ENCODE measurements at places on chromosomes 12 and 14.

- DNase-seq = no peak
These were observed 88.7 kb downstream of the NTN4 start for GRCh38 chr12:95701722-95702418.

DNA sequence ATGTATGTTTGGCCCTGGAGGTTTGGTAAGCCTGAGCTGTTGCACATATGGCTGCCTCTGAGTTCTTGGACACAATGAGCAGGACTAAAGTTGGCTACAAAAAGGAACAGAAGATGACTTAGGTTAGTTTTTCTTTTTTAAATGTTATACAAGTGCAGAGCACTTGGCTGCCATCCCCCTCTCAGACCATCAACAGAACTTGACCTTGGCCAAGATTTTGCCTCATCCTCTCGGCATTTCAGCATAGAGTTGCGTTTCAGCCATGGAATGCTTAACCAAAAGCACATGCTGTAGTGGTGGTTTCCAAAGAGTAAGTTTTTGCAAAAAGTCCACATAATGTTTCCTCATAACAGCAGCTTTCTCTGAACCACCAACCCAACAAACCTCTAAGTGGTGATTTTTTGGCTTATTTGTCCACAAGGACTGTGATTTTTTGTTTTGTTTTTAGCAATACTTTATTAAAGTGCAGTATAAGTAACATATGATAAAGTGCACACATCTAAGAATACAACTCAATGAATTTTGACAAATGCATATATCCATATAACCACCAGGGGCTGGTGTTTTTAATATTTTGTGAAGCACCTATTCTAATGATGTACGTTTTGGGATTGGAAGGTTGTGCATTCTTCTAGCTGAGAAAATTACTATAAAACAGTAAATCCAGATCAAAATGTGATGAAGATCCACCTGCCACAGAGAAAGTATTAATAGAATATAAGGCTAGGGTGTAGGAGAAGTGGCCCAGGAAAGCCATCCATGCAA, 12.1 kb upstream of the GALNT16 start:
- DNase-seq = no peak

DNA sequence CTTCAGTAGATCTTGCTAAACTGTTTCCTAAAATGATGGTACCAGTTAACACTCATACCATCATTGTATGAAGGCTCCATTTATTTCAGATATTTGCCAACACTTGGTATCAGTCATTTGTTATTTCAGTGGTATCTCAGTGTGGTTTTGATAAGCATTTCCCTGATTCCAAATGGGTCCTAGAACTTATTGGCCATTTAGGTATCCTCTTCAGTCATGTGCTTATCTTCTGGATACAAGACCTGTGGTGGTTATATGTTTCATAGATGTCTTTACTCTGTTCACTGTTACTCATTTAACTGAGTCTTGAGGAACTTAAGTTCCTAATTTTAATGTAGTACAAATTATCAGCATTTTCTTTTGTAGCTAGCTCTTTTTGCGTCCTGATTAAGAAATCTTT, 13.5 kb downstream of the SINHCAF start:
- no peak for DNase-seq

- DNase-seq = no peak
These were observed 185.8 kb upstream of the SOX5 start for GRCh38 chr12:24135158-24135850.

- DNase-seq = no peak
These were observed 29.3 kb upstream of the LGALS3 start for GRCh38 chr14:55099756-55100155.

DNA sequence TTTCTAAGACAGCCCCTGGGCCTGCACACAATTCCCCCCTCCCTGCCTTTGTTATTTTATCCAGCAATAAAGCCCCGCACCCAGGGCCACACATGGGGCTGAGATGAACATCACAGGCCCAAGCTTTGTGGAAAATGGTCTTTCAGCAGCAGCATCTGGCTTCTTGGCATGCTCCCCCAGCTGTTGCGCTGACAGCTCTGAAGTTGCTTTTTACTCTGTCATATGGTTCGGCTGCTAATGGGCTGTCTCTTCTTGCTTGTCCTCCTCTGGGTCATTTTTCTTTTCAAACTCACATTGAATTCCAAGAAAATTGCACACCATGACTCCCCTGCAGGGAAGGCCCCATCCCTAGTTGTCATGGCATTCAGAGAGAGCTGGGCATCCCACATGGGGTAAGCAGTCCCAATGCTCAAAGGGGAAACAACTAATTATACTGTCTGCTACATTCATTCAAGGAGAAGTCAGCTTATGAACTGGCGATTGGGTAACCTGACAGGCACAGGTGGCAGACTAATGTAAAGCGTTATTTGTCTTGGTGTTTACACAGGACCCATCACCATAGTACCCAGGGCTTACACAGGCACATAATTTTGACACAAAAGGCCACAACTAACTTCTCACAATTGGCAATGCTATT, 74.0 kb upstream of the CDKN3 start:
- DNase-seq = no peak

- no peak for DNase-seq
These were observed 2.1 kb downstream of the STK38L start for GRCh38 chr12:27246141-27246540.

DNA sequence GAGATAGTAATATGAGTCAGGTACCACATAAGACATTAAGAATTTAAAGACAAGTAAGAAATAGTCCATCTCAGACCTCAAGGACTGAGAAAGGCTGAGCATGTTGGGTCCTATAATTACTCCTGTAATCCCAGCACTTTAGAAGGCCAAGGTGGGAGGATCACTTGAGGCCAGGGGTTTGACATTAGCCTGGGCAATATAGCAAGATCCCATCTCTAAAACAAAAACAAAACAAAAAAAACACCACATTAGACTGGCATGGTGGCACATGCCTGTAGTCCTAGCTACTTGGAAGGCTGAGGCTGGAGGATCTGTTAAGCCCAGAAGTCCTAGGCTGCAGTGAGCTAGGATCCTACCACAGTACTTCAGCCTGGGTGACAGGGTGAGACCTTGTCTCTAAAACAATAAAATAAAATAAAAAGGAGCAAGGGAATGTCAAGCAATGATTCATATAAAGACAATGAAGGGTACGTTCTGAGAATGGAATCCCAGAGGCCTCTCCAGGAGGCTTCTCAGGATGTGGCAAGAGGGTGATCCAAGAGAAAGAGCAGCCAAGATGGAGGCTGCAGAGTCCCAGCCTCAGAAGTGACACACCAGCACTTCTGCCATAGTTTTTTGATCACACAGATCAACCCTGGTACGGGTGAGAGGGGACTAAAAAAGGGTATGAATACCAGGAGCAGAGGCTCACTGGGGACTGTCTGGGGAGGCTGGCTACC, 206.4 kb downstream of the CRADD start:
- DNase-seq = no peak

GRCh38 chr12:89306827-89307473, 45.4 kb downstream of the DUSP6 start:
- no peak for DNase-seq

GRCh38 chr12:6361834-6362233, 13.5 kb downstream of the SCNN1A start:
- DNase-seq = no peak

All from esophagus squamous epithelium (tissue), 5 donors.